ENCODE measurements at places on chromosomes 1 and 21.

DNA sequence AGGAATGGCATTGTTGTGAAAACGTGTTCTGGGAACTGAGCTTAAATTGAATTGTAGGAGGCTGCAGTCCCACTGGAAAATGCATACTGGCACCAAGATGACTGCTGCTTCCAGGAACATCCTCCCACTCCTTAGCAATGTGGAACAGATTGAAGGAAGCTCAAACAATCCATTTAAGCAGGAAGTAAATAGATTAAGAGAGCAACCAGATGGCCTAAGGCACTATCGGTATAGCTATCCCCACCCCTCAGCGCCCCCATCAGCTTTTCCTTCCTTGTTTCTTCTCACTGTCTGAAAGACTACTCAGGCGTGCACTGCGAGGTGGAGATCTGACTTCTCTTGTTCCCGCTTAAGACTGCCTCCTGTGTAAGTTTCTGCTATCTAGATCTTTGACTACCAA is 4.0 kb upstream of the IFI16 start:
- no peak for DNase-seq

DNA sequence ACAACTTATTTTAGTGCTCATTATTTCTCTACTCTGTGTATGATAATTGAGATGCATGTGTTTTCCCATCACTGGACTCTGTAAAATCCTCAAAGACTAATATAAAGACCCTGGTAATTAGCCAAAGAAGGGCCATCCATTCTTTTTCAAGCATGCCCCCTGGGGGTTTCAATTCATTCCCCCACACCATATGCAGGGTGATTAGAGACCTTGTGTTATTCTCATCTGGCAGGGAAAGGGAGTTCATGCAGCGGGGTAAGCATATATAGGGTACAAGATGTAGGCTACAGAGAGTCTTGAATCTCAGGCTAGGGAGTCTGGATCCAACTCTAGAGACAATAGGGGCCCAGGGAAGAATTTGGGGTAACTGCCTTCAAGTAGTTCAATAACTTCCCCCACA is 166.5 kb downstream of the TNR start:
- DNase-seq: no peak

GRCh38 chr1:8903908-8904650 is 25.6 kb upstream of the ENO1 start:
- DNase-seq: no peak

DNA sequence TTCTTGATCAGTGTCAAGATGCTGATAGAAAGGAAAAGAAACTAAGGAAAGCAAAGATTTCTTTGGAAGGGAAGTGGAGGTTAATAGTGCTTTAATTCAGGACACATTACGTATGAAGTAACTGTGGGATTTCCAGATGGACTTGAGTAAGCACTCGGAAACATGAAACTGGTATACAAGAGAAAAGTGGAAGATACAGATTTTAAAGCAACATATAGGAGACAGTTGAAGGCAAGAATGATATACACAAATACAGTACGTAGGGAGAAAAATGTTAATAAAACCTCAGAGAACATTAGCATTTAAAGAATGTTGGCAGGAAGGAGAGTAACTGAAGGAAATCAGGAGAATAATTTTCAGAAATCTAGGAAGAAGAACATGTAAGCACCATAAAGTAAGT is 730.9 kb upstream of the ADGRL2 start:
- no peak for DNase-seq

- DNase-seq: no peak
Measured at GRCh38 chr1:61397935-61398334, 315.6 kb downstream of the NFIA start.

GRCh38 chr1:64121766-64122385 is 81.5 kb upstream of the UBE2U start:
- DNase-seq: no peak

DNA sequence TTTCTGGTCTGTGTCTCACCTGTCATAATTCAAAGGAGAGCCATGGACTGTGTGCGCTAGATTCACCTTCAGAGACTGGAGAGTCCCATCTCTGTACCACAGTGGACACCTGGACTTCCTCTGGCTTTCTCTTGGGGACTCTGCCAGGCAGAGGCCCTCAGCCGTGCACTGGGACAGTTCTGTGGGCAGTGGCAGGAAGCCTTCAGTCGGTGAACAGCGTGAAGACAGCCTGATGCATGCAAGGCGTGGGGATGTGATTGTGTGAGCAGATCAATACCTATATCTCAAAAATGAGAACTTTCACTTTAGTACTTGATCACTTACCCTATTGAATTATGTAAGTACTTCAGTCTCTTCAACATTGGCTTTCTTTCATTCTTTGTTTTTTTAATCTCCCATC is 245.3 kb downstream of the DISC1 start:
- no peak for DNase-seq

GRCh38 chr1:229230893-229231753 is 39.8 kb upstream of the RAB4A start:
- no peak for DNase-seq

DNA sequence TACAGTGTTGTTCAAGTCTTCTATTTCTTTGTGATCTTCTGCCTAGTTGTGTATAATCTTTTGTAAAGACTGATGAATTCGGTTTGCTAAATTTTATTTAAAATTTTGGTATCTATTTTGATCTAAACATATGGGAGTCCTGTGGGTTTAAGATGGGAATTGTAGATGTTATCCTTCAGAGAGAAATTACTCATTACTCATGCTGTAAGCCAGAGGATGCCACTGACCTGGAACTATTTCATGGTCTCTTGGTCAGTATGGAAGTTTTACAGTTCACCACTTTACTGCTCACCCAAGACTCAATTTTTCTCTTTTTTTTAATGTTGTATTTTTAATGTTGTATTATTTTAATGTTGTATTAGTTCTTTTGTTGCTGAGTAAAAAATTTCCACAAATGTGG is 138.6 kb upstream of the B3GALT2 start:
- no peak for DNase-seq

Data from T follicular helper cell (primary cell).